ENCODE measurements at places on chromosomes 16 and 17.

GRCh38 chr16:55810451-55810961 is 22.4 kb downstream of the CES1 start:
- no peak for DNase-seq

GRCh38 chr17:34892461-34893249 is 68.6 kb downstream of the CCT6B start:
- DNase-seq = no peak

DNA sequence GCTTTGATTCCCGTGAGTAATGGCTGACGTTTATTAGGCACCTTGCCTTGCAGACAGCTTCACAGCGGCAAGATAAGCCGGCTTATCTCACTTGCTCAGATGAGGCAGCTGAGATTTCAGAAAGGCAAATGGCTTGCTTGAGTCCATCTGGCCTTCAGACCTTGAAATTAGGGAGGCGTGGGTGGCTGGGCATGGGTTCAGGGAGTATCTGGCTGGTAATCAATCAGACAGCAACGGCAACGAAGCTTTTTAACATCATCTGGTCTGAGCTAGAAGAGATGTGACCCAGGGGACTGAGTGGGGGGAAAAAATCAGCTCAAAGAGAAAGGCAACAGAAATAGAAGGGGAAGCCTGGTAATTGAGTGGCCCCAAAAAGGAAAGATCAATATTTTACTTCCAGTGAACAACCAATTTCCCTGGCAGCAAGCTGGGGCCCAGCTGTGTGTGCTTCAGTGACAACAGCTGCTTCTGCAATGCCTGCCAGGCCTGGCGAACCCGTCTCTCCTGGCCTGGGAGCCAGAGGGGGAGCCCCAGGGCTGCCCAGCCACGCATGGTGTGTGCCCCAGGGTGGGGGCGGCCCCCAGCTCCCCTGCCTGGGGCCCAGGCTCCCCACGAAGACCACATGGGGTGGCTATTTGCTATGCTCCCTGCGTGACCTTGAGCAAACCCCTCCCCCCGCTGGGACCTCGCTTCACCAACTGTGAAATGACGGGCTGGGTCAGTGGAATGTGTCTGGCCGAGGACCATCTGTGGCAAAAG is 34.0 kb downstream of the RAB11FIP4 start:
- DNase-seq = no peak

DNA sequence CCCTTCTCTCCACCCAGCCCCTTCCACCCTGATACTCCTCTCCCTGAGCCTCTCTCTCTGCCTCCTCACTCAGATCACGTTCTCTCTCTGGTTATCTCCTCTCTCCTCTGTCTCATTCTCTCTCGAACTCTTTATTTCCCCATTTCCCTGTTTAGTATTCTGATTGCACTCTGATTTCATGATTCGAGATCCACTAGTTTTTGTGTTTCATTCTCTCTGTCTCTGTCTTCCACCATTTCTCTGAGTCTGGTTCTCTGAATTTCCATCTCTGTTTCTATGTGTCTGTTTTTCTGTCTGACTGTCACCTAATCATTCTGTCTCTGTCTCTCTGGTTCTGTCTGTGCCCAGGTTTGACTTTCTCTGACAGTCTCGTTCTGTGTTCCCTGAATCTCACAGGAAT is 2.0 kb downstream of the SEZ6L2 start:
- no peak for DNase-seq

- no peak for DNase-seq
Observed at GRCh38 chr17:48392857-48393256, 37.2 kb downstream of the SKAP1 start.

GRCh38 chr17:10726196-10726595 is 3.6 kb downstream of the TMEM220 start:
- DNase-seq = no peak

DNA sequence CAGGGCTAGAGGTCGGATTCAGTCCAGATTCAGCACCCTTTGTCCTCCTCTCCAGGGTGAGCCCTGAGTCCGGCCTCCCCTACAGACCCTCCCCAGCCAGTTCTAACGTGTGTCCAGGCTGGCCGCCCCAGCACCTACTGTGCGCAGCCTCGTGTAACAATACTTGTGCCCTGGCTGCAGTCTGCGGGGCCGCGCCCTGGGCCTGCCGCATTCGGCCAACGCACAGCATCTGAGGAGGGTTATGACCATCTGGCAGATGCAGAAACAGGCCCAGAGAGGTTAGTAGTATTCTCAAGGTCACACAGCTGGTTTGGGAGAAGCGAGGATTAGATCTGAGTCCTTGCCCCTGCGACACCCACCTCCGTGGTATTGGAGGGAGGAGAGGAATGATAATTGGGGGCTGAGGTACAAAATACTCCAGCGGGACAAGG is 968 bp downstream of the RIPOR1 start:
- no peak for DNase-seq

DNA sequence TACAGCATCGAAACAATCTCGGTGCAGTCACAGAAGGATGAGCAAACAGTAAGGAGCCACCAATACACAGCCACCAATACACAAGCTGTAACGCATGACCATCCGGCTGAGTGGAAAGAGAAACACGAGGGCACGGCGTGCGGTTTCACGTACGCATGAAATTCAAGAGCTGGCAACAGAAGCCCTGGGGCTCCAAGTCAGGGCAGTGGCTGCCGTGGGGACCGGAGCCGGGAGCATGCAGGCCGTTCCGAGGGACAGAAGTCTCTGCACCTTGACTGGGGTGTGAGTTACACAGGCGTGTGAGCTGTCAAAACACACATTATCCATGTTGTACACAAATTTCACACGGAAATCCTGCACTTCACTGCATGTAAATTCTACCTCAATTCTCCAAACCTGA is 50.6 kb upstream of the METRNL start:
- DNase-seq = no peak

- no peak for DNase-seq
Observed at GRCh38 chr16:88853325-88853941, 3.3 kb downstream of the GALNS start.

DNA sequence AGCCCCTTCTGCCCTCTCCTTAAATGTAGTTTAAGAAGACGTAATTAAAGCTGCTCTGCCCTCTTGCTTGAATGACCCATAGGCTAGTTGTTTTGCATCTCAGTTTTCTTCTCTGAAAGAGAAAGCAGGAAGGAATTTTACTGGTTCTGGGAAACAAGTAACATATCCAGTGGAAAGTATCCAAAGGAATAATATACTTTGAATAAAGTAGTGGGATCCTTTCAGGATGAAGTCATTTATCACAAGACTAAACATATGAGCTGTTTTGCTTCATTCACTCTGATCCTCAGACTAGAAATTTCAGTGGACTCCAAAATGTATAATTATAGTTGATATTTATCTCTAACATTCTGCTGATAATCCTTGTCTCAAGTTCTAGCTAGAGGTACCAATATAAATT is 1297.6 kb upstream of the GOT2 start:
- DNase-seq = no peak

DNA sequence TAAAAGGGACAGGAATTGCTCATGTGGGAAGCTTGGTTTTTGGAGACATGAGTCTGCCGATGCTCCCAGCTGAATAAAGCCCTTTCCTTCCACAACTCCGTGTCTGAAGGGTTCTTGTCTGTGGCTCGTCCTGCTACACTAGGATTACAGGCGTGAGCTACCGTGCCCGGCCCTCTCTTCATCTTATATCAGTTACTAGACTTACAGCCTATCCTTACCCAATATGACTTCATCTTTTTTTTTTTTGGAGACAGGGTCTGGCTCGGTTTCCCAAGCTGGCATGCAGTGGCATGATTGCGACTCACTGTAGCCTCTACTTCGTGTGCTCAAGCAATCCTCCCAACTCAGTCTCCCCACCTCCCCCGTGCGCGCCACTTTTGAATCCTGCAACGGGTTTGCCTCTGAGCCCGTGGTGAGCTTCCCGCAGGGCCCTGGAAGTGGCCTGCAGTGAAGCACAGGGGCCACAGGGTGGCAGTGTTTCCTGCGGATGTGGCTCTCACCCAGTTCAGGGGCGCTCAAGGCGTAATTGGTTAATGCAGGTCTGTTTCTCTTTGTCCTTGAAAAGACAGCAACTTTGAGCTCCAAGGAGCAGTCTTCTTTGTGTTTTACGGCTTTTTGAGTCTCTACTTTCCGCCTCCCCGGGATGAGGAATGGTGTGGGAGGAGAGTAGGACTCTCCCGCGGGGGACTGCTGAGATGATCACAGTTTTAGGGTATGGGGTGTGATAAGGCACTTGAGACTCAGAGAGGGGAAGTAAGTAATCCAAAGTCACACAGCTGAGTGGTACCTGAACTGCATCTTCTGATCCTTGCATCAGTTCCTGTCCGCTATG is 22.7 kb upstream of the GPRC5B start:
- peak; percentile 66 for DNase-seq

DNA sequence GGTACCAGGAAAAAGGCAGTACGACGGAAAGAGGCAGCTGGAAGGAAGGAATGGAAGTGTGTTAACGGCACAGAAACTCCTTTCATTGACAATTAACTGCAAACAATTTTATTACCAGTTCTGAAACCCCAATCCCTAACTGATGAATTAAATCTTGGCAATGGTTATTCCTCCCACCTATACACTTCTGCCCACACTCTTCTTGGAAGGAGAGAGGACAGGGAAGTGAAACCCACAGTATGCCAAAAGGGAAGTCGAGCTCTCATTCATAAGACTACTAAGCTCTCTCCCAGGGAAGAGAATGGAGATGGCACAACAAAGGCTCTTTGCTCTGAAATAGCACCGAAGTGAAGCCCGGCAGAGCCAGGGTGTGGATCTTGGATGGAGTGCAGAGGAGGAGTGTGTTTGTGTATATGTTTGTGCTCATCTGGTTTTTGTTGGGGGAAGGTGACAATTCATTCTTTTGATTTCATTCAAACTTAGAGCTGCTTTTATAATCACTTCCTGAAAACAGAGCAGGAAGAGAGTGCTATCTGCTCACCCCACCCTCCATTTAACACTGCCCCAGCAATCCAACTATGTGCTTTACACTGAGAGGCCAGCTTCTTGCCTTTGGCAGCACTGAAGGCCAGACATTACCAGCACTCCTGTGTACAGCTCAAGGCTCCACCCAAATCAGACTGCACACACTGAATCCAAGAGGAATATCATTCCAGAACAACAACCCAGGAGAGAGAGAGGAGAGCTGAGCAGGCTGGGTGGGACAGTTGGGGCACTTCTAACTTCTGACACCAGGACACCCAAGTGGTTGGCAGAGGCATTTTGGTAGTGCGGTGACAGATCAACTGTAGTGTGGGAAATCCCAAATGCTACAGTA is 68.7 kb downstream of the HIC1 start:
- DNase-seq = peak; percentile 20

DNA sequence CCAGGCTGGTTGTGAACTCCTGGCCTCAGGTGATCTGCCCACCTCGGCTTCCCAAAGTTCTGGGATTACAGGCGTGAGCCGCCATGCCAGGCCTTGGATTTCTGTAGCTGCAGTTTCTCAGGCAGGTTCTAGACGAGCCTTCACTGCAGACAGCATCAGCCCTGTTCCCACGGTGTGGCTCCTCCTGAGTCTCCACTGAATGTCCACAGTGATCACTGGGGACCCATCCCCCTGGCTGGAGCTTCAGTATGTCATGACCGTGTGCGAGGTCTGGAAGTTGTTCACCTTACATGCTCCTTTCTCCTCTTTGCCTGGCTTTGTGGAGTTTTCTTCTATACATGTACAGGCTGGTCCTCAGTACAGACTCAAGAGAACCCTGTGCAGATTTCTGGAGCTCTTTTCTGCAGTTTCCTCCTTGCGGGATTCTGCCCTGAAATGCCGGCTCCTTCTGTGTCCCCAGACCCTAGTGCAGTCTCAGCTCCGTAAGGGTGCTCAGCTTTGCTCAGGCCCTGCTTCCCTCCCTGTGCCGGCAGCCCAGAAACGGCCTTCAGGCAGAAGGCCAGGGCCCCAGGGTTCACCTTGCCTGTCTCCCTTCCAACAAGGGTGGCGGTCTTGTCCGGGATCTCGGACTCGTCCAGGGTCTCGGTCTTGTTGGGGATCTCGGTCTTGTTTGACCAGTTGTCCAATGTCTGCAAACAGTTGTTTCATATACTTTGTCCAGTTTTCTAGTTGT is 14.3 kb upstream of the FASN start:
- no peak for DNase-seq

GRCh38 chr17:77456271-77456950 is 315.6 kb downstream of the SEC14L1 start:
- no peak for DNase-seq

GRCh38 chr17:67137860-67138259 is 93.5 kb downstream of the CACNG1 start:
- DNase-seq = no peak

DNA sequence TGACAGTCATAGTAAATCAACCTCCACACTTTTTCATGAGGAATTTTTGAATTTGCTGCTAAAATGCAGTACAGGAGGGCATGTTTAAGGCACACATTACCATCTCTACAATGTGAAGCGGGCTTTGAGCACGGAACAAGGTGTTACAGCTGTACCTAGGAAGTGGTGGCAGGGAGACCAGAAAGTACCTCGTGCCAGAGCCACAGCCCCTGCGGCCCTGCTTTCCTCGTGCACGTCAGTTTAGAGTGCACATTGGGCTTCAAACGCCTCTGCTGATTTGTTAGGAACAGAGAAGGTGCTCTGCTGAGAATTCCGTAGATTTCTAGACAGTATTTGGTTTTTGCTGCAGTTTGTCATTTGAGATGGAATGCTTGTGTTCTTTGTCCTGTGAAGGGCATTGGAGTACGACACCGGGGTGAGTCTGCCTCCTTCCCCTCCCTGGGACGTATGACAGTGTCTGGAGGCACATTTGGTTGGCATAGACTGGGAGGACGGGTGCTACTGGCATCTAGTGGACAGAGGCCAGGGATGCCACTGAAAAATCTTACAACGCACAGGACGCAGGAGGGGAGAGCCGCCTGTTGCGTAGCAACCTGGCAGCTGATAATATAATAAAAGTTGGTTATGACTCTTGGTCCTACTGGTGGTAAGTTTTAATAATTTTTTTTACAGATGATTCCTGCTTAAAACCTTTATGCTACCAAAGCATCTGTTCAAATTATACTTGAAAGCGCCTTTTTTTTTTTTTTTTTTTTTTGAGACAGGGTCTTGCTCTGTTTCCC is 9.1 kb downstream of the FOXK2 start:
- DNase-seq = peak; percentile 89

GRCh38 chr17:19343671-19344151 is 18.8 kb downstream of the B9D1 start:
- DNase-seq = no peak

DNA sequence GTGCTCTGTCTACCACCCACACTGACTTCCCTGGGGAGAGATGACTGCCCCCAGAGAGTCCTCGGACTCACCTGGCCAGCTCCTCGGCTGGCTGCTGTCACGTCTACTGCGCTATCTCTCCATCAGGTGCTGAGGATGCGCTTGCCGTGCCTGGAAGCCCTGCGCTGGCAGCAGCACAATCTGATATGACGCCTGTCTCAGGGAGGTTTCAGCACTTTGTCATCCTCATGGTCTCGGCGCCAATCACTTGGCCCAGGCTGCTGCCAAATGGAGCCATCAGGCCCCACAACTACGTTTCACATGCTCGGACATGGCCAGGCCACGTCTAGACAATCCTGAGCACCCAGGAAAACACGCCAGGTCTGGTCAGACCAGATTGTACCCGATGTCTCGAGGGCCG is 46.7 kb downstream of the FOXL1 start:
- peak; percentile 88 for DNase-seq
